ENCODE measurements at places on chromosomes 13 and 19.
A peak's percentile ranks its signal among the peaks of the same experiment; 100 is the strongest.

GRCh38 chr13:52852444-52852843 is 4.0 kb upstream of the PCDH8 start:
- no peak for DNase-seq

DNA sequence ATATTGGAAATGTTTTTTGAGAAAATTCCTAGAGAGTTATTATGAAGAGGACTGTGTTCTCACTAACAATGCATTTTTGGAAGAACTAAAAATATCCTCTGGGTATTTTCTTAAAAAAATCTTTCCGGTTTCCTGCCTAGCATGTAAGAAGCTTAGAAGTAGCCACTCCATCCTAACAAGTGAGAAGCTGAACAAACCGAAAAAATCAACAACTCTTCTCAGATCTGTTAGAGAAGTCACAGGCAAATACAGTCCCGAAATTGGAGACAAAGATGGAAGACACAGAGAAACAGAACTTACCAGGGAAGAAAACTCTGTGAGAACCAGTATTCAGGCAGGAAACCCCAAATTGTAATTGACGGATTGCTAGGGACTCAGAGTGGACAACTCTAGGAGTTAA is 173.0 kb downstream of the KLF12 start:
- no peak for DNase-seq

GRCh38 chr19:15444505-15445226 is 5.1 kb downstream of the WIZ start:
- no peak for DNase-seq

GRCh38 chr19:2726904-2727639 is 5.9 kb upstream of the DIRAS1 start:
- no peak for DNase-seq

- peak; percentile 70 for DNase-seq
These were observed 72.9 kb downstream of the SPATA13 start for GRCh38 chr13:24233351-24233901.

DNA sequence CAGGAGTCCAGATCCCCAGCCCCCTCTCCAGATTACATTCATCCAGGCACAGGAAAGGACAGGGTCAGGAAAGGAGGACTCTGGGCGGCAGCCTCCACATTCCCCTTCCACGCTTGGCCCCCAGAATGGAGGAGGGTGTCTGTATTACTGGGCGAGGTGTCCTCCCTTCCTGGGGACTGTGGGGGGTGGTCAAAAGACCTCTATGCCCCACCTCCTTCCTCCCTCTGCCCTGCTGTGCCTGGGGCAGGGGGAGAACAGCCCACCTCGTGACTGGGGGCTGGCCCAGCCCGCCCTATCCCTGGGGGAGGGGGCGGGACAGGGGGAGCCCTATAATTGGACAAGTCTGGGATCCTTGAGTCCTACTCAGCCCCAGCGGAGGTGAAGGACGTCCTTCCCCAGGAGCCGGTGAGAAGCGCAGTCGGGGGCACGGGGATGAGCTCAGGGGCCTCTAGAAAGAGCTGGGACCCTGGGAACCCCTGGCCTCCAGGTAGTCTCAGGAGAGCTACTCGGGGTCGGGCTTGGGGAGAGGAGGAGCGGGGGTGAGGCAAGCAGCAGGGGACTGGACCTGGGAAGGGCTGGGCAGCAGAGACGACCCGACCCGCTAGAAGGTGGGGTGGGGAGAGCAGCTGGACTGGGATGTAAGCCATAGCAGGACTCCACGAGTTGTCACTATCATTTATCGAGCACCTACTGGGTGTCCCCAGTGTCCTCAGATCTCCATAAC is at the start of gene APOE:
APOE (plus strand) TSS at position 360 of the 724 bp plus-strand sequence. CDS start 829 bp downstream, outside the sequence.
- DNase-seq: peak; percentile 47

DNA sequence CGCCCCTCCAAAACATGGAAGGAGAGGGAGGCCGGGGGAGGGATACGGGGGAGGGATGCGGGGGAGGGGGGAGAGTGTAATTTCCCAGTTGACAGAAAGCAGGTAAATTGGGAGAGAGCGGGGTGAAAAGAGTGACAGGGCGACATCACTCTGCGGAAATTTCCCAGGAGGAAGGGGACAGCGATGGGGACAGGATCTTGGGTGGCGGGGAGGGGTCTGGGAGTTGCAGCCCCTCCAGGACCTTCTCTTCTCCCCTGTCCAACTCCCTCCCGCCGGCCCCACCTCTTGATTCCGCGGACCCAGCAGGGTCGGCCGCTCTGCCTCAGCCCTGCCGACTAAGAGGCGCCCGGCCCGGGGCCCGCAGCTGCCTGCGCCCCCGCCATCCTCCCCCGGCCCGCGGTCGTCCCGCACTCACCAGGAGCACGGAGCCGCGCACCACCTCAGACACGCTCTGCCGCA is 108.0 kb upstream of the DOCK9 start:
- DNase-seq: peak; percentile 65

- peak; percentile 81 for DNase-seq
These were observed 54.0 kb upstream of the IRS2 start for GRCh38 chr13:109840201-109840892.

- DNase-seq: no peak
These were observed 20.7 kb downstream of the IGFL1 start for GRCh38 chr19:46250076-46250735.

DNA sequence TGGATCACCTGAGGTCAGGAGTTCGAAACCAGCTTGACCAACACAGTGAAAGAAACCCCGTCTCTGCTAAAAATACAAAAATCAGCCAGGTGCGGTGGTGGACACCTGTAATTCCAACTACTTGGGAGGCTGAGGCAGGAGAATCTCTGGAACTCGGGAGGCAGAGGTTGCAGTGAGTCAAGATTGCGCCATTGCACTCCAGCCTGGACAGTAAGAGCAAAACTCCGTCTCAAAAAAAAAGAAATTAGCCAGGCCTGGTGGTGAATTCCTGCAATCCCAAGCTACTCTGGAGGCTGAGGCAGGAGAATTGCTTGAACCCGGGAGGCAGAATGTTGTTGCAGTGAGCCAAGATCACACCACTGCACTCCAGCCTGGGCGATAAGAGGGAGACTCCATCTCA is 12.2 kb upstream of the FBXW9 start:
- DNase-seq: no peak

DNA sequence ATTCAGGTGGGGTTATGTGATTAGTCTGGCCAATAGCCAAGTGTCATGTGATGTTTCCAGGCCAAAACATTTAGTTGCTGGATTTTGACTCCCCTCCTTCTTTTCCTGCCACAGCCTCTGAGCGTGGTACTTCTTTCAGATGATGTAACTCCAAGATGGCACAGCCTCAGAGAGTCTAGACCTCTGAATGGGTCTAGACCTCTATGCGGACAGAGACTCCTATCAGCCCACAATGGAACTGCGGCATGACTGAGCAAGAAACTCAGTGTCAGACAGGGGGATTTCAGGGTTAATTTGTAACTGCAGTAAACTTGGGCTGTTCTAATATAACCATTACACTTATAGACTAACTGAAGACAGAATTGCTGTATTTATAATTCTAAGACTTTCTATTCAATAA is 42.6 kb upstream of the ZDHHC20 start:
- DNase-seq: no peak

DNA sequence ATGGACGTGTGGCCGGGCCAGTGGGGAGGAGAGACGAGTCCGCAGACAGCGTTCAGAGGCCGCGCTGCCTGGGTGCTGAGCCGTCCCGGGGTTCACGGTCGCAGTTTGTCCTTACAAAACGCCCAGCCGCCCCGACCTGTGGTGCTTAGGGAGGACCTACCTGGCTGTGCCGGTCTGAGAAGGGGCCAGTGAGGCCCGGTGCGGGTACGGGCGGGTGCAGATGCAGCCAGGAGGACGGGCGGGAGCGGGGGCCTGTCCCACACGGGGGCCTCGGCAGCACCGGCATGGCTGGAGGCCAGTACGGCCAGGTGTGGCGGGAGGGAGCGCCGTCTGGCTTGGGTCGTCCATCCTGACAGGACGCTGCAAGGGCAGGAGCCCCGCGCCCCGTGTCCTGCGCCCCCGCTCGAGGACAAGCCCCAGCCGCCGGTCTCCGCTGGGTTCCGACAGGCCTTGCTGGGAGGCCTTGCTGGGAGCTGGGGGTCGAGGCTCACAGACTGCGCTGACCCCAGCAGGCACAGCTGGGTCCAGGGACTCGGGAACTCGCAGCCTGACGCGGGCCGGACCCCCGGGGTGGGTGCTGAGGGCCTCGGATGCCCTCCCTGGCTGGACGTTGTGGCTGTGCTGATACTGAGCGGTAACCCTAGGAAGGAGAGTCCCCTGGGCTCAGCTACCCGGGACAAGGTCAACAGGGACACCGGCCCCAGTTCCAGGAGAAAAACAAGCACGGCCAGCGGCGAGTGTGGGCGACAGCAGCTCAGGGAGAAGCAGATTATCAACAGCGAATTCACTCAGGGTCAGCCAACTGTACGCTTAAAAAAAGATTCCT is 5.3 kb upstream of the PROZ start:
- DNase-seq: peak; percentile 37

- DNase-seq: no peak
These were observed 6.8 kb downstream of the ZNF526 start for GRCh38 chr19:42226886-42227285.

DNA sequence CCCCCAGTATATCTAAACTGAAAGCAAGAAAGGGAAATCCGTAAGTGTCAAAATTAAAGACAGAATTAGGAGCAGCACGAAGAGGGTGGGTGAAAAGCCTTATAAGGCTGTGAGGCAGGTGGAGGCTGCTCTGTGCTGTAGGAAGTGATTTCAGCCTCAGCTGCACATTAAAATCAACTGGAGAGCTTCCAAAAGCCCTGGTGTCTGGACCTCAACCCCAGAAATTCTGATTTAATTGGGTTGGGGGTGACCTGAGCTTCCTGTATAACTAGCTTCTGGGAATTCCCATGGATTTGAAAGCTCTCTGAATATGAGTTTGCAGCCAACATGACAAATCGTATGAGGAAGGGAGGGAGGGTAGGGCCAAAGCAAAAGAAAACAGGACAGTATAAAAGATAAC is 242.4 kb upstream of the TMTC4 start:
- no peak for DNase-seq

DNA sequence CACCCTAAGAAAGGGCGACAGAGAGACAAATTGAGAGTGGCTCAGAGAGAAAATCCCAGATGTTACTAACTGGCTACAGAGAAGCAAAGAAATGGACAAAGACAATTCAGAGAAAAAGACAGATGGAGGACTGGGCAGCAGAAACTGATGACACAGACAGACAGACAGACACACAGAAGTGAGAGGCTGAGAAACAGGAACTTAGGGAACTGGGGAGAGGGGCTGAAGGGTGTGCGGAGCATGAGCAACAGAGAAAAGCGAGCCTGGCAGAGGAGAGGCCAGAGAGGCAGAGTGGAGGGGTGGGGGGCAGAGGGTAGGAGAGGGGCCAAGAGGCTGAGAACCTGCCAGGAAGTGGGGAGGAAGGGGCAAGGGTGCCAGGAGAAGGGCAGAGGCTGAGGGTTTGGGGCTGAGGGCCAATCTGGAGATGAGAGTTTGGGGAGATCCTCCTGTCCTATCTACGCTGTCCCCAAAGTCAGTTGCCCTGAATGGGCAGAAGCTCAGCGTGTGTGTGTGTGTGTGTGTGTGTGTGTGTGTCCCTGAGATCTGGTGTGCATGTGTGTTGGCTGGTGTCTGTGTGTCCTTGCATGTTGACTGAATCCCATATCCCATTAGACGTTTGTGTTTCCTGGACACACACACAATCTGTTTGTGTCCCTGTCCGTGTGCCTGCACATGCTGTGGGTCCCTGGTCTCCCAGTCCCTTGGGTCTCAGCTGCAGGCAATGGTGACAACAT is 5.6 kb upstream of the ERFL start:
- no peak for DNase-seq

DNA sequence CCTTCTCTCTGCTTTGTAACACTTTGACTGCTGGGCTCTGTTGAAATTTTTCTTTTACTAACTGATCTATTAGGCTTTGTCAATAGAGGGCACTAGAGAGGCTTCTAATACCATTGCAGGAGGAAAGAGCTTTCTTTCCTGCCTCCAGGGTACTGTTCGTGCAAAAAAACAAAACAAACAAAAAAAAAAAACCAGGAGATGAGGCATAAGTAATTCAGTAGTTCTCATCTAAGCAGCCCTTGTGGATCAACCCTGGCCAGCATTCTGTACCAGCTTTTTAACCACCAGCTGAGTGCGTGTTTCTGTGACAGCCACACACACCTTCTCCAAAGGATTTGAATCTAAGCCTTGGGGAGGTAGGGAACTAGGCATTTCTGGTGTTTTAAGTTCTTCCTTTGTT is 1707.6 kb upstream of the SLC10A2 start:
- peak; percentile 80 for DNase-seq

DNA sequence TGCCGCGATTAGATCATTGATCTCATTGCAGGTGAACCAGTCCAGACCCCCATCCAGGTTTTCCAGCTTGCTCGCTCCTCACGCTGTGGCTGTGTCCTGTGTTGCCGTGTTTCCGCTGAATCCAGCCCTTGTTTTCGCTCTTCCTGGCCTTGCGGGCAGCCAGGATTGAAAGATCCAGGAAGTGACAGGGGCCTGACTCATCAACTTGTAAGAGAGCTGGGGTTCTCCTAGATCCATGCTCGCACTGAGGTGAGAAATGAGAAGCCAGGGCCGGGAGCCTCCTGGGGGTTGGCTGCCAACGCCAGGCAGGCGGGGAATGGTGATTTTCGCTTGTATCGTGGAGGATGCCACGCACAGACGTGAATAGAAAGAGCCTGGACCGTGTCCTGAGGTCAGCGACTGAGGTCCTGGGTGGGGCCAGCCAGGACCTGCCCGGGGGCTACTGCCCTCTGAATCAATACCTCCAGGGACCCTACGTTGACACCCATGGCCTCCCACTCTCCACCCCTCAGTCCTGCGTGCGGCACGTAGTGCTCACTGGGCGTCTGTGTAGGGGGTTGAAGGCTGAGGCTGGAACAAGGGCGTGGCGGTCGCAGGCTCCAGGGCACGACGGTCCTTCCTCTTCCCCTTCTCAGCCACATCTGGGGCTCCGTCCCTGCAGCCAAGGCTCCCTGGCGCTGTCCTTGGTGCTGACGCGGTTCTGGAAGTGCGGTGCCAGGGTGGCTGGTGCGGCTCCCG is 7.3 kb upstream of the PTPRH start:
- peak; percentile 99 for DNase-seq

DNA sequence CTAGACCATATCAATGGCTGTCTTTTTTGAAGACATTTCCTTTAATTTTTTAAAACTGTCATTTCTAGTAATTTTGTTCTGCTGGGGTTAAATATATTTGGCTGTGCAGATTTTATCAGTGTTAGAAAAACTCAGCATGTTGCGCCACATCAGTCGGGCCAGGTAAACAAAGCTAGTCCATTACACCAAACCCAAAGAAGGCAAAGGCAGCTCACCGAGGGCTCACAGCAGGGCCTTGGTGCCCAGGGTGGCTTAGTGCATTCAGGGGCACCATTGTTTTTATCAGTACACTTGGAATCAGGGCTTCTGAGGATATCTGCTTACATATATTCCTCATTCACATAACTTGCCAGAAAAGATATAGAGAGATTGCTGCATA is 22.2 kb downstream of the SPATA13 start:
- no peak for DNase-seq

All from fibroblast of lung (primary cell).